Left cardiac atrium (tissue), 4 donors: ENCODE measurements at places on chromosomes 13 and 19. TPM values are rescaled to one million over a fixed set of nuclear protein-coding genes. Genes with fewer than 3 reads are reported as not detected.

DNA sequence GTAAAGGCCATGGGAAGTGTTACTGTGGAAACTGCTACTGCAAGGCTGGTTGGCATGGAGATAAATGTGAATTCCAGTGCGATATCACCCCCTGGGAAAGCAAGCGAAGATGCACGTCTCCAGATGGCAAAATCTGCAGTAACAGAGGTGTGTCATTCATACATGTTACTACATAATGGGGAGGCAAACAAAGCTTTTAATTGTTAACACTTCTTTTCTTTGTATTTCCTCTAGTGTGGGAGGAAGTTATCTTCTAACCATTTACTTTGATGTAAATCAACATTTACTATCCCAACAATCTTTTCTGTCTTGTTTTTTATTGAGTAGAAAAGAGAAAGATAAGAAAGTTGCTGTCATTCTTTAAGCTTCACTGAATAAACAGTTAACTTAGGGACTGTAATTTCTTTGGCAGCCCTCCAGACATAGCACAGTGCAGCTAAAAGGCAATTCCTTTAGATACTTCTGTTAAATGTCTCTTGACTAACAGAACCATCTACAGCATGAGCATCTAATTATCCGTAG lies 126.9 kb downstream of the ITGBL1 start:
- no peak for DNase-seq

Gene CCNE1
- total RNA-seq: 3.0 TPM

Gene TNFSF9
- 0.71 TPM for total RNA-seq

Gene IGFL2
- not detected for total RNA-seq

GRCh38 chr13:95137096-95137495 lies 164.2 kb downstream of the ABCC4 start:
- DNase-seq: no peak

Gene ZNF253
- 6.3 TPM for total RNA-seq

- no peak for DNase-seq
Measured at GRCh38 chr13:29489650-29490560, 105.6 kb downstream of the SLC7A1 start.

- no peak for DNase-seq
Measured at GRCh38 chr13:33931397-33932311, 113.7 kb downstream of the RFC3 start.

GRCh38 chr13:20407759-20408158 lies 117.9 kb downstream of the CRYL1 start:
- no peak for DNase-seq

GRCh38 chr13:110413016-110413675 lies 106.1 kb downstream of the COL4A2 start:
- DNase-seq: no peak

Gene HRC
- 499 TPM for total RNA-seq

GRCh38 chr13:23912469-23912868 lies 15.2 kb upstream of the C1QTNF9B start:
- DNase-seq: no peak

- DNase-seq: no peak
Measured at GRCh38 chr13:23436680-23437079, 3.2 kb upstream of the SACS start.

Gene NXNL1
- 0.56 TPM for total RNA-seq

Gene MEX3D
- total RNA-seq: 10.9 TPM

DNA sequence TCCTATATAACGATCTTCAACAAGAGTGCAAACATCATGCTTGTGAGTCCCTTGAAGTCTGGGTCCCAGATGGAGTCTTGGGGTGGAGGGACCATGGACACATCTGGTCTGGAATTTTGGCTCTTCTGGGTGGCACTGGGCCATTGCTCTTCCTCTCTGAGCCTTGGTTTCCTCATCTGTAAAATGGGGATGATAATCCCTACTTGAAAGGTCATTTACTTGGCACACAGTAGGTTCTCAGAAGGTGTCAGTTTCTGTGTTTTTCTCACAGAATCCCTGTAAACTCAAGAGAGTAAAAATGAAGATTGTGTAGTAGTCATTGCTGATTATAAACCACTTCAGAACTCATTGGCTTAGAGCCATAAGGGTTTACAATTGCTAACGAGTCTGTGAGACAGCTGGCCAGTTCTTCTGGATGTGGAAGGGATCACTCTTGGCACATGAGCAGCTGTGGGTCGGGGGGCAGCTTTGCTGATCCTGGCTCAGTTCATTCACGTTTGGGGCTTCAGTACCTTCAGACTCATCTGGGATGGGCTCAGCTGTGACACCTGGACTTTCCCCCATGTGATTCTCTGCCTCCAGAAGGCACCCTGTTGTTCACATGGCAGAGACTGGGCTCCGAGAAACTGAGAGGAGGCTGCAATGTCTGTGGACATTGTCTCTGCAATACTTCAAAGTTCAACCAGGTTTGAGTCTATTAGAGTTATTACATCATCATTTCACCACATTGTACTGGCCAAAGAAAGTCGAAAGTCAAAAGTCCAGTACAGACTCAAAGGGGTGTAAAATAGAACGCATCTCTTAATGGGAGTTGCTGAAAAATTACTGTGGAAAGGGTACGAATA lies 7.8 kb downstream of the CYP4F12 start:
- DNase-seq: no peak

DNA sequence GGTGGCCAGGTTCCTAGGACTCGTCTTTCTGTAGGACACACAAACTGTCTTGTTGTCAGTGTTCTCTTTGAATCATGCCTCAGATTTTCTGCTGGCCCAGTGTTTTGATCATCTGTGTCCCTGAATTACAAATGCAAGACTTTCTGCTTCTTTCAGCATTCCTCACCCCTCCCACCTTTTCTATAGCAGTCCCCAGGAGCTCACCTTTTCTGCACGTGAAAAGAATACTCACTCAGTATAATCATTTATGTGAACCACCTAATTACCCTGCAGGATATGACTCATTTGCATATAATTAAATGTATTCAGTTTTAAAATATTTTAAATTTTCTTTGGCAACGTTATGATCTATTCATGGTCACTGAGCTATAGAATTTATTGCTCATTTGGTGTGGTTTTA lies 389.2 kb downstream of the ITGBL1 start:
- DNase-seq: no peak

Gene HCST
- total RNA-seq: 15.5 TPM

Gene RNF225
- not detected for total RNA-seq
